Activated CD4-positive, CD25-positive, alpha-beta regulatory T cell (primary cell): ENCODE measurements at places on chromosomes 2 and 18.

DNA sequence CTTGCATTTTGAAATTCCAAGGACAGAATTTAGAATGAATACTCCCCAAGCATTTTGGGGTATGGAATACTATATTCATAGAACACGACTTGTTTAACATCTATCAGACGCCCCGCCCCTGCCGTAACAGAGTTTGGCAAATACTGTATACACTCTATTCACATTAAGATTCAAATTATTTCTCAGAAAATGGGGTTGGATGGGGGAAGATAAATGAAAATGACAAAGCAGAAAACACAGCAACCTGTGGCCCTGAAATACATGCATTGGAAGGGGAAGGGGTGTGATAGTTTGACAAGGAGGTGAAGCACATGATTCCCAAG lies 634.6 kb upstream of the SLC39A10 start:
- no peak for DNase-seq

- DNase-seq, result no peak
Measured at GRCh38 chr2:174121175-174121574, 127.2 kb downstream of the OLA1 start.

DNA sequence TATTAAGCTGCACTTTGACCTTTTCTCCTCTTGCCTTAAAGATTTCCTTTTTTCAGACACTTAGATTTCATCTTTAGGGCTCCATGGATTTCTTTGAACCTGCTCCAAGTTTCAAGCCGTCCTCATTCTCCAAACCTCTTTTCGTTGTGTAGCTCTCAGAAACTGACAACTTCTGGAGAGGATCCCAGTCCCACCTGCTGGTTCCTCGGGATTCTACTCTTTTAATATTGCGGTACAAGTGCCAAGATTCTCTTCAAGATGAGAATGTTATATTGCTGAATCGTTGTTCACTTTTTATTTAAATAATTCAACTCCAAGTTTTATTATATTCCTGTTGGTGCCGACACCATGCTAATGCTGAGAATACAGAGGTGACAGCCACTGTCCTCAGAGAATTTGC lies 141.1 kb downstream of the CDH20 start:
- no peak for DNase-seq

- no peak for DNase-seq
Measured at GRCh38 chr2:43569921-43570320, 25.9 kb downstream of the THADA start.

DNA sequence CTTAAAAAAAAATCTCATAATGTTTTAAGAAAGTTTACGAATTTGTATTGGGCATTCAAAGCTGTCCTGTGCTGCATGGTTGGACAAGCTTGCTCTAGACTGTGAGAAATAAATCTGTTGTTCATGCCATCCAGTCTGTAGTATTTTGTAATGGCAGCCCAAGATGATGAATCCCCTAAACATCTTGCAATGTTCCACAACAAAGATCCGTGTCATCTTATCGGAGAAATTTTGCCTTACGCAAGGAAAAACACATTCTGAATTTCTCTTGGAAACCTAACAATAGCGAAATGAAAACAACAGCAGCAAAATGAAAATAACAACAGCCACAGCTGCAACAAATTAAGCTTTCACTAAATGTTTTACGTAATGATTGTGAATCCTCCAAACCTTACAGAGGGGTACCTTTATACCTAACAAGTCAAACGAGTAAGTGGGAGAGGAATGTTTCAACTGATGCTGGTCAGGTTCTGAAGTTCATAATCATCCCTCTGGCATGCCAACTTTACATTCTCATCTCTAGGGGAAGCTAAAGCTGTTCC lies 76.1 kb upstream of the RNU4ATAC start:
- no peak for DNase-seq

GRCh38 chr2:10406016-10406415 lies 42.1 kb downstream of the ODC1 start:
- no peak for DNase-seq

GRCh38 chr2:113258471-113259147 lies 20.1 kb downstream of the PAX8 start:
- DNase-seq, result no peak

GRCh38 chr2:61014763-61015162 lies 2.8 kb upstream of the PEX13 start:
- DNase-seq, result no peak

DNA sequence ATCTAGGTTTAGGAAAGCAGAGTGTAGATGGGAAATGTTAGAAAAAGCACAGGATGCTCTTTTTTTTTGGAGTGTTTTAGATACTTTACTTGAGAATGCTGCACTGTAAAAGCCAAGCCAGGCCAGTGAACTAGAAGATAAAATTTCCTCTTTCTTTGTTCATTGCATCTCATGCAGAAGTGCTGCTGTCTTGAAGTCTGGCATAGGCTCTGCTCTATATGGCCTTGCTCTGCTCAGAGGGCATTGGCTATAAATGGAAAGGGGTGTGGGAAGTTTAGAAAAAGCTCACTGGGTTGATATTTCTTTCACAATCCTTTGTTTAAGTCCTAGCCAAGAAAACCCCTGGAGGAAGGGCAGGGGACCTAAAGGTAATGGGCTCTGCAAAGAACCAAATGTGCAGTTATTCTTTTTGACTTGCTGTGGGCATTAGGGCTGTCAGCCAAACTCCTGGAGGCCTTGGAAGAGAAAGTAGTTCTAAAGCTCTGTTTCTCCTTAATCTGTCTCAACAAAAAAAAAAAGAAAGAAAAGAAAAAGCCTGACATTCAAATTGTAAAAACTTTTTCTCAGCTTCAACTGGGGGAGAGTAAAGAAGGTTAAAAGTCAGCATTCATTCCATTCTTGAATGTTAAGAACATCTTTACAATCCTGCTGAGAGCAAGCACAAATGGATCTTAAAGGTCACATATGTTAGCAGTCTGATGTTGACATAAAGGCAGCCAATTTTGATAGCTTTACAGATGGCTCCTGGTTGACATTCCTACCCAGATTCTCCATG lies 338.3 kb downstream of the GULP1 start:
- DNase-seq, result no peak

GRCh38 chr2:230090967-230091366 lies 22.2 kb upstream of the SLC16A14 start:
- no peak for DNase-seq

GRCh38 chr2:35582637-35583036 lies 772.9 kb upstream of the CRIM1 start:
- no peak for DNase-seq

DNA sequence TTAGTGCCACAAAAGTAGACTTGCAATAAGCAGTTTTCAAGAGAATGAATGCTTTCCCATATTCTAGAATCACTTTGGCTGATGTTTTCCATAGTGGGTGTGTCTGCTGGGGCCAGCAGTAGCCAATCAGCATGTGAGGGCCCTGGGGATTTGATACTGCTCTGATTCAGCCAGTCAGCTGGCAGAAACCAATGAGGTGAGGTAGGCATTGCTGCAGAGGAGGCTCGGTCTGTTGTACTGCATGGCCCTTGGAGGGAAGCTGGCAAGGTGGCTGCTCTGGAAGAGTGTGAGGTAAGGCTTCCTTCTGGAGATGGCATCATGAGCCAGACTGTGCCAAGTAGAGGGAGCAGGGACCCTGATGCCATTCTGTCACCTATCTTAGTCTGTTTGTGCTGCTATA lies 22.7 kb downstream of the TMEM87B start:
- DNase-seq, result no peak

DNA sequence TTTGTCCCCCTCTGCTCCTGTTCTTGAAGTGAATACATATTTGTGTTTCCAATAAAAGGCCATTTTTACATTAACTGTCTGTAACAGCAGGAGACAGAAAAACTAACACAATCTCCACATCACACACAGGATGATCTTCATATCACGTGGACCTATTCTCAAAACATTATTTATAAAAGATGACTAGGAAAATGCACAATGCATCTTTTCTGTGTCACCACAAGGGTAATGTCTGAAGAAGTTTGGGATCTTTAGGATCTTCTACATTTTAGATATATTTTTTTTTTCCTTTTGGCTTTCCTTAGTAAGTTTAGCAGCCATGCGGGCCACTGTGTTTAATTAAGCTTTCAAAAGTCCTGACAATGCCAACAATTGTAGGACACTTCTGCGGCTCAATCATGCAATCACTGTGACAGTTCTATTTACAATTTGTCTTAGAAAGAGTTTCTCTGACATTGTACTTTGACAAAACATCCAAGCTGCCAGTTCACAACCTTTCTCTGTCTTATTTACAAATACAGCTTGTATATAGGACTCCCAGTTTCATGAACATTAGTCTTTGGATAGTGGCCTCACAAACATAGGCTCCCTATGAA lies 12.3 kb downstream of the BCL11A start:
- DNase-seq, result no peak

DNA sequence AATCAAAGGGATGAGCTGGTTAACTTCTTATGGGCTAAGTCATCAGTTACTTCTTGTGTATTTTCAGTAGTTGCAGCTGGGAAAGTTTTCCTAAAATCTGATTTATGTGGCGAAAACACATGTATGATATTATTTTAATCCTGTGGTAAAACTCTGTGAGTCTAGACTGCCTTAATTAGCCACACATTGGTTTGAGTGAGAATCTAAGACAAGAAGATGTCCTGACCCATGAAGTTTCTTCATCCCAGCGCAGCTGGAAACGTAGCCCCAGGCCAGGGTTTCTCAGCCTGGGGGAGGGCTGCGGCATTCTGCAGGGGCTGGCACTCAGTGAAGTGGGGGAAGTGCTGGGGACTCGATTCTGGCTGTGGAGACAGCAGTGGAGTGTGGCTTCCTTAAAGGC lies 44.7 kb upstream of the INHBB start:
- no peak for DNase-seq
